ENCODE measurements at places on chromosomes 13 and 19.

DNA sequence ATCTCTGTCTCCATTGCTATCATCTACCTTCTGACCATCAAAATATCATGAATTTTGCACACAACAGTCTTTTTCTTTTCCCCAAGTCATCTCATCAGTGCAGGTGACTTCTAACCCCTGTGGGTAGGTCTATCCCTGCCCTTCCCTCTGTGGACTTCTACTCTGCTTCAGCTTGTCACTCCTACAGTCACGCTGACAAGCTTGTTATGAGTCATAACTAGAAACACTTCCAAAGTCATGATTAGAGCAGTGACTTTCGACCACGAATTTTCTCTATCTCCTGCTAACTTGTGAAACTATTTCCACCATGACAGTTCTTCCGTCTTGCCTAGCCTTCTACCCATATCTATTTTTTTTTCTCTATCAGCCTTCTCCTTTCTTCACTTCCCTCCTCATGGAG is 343.7 kb upstream of the ARGLU1 start:
- no peak for DNase-seq

DNA sequence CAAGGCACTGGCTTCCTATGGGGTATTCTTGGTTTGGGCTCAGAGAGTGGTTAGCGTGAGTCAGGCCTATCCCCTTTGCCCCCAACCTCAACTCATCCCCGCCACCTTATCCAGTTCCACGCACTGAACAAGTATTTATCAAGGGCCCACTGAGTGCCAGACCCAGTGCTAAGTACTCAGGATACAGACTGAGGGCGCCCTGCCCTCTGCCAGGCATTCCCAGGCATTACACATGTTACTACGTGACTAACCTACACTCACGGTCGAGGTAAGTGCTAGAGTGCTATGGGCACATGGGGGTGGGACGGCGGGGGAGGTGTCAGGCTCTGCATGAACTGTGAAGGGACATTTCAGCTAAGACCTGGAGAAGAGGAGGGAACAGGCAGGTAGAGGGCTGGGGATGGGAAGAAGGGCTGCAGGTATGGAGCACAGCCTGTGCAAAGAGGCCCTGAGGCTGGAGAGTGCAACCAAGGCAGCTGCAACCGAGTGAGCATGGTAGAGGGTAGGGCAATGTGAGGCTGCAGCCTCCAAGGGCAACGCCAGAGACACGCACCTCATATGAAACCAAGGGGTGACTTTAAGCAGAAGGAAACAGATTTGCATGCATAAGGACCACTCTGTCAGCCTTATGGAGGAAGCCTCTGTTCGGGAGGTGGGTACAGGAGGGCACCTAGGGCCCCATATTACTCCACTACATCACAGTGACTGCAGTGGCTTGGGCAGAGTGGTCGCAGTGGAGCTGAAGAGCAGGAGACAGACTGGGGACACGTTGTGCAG is 22.5 kb downstream of the DHRS12 start:
- no peak for DNase-seq

- no peak for DNase-seq
Measured at GRCh38 chr19:45713141-45713540, 17.6 kb downstream of the FBXO46 start.

DNA sequence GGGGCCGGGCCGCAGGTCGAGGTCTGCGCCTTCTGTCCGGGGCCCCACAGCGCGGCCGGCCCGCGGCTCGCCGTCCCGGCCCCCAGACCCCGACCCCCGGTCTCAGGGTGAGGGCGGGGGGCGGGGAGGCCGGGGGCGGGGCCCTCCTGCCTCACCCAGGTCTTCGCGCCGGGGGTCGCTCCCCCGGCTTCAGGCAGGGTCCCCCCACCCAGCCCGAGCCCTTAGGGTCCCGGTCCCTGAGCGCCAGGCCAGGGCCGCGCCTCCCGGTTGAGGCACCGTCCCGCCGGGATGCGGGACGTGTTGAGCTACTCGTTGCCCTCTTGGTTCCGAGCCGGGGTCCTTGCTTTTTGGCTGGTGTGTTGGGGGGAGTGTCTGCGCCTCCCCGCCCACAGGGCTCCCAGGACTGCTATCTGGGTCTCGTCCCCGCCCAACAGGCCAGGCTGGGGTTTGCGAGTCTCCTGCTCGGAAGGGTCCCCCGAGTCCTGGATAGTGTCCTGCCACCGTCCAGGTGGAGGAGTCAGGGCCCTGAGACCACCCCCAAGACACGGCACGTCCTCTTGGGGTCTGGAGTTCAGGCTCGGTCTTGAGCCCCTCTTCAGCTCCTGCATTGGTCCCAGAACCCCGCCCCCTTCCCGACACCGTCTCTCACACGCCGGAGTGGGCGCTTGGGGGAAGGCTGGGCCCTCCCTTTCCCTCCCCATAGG is 452 bp downstream of the PIAS4 start:
- DNase-seq = no peak

DNA sequence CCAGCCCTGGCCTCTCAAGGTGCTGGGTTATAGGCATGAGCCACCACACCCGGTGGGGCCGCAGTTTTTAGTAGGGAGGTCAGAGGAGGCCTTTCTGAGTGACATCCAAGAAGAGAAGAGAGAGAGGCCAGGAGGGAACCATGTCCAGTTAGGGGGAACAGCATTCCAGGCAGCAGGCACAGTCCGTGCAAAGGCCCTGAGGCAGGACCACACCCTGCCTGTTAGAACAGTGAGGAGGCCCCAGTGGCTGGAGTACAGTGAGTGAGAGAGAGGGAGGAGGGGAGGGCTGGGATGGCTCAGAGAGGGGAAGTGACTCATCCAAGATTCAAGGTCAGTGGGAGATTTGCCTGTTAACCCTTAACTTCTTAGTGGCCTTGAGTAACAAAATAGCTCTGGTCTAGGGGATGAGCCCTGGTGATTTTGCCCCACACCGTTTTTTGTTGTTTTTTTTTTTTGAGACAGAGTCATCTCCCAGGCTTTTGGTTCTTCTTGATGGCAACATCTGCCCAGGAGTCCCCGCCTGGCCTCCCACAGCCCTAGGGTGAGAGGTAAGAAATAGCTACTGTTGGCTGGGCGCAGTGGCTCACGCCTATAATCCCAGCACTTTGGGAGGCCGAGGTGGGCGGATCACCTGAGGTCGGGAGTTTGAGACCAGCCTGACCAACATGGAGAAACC is 2.7 kb upstream of the PLIN3 start:
- DNase-seq = no peak

DNA sequence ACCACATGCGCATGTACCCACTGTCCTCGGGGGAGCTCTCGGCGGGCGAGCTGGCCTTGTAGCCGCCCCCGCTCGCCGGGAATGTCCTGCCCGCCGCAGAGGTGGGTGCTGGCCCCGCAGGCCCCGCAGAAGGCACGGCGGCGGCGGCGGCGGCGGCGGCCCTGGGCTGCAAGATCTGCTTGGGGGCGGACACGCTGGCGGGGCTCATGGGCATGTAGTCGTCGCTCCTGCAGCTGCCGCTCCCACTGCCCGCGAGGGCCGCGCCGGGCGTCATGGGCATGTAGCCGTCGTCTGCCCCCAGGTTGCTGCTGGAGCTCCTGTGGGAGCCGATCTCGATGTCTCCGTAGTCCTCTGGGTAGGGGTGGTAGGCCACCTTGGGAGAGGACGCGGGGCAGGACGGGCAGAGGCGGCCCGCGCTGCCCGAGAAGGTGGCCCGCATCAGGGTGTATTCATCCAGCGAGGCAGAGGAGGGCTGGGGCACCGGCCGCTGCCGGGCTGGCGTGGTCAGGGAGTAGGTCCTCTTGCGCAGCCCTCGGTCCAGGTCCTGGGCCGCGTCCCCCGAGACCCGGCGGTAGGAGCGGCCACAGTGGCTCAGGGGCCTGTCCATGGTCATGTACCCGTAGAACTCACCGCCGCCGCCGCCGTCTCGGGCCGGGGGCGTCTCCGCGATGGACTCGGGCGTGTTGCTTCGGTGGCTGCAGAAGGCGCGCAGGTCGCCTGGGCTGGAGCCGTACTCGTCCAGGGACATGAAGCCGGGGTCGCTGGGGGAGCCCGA is 2.4 kb downstream of the IRS2 start:
- DNase-seq = no peak

DNA sequence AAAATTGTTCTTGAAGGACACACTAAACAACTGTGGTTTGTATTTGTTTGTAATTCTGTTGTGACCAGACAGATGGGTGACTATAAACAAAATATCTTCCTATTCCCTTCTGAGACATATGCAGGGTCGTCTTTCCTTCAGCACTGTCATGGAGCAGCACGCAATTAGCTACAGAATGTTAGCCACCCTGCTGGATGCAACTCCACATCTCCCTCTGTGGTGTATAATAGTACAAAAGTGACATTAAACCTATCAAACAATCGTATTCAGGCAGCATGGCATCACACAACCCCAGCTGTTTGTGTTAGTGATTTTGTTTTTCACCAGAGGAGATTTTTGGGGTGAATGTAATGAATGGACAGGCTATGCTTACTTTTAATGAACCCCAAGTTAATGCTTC is 146.2 kb downstream of the GPC6 start:
- DNase-seq = no peak

- DNase-seq = no peak
Measured at GRCh38 chr19:18093439-18094161, 4.0 kb upstream of the MAST3 start.

DNA sequence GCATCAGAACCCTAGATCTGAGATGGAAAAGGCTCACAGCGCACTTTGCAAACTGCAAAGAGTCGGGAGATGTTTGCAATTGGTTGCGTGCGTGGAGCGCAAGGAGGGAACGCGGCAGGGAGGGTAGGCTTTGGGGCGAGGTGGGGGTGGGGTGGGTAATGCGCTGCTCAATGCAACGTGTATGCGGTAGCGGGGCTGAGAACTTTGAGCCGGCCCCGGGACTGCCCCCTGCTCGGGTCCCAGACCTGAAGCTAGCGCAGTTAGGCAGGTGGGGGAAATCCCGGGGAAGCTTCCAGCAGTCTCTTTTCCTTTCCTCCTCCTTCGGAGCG is 971 bp downstream of the FOSB start:
- no peak for DNase-seq

DNA sequence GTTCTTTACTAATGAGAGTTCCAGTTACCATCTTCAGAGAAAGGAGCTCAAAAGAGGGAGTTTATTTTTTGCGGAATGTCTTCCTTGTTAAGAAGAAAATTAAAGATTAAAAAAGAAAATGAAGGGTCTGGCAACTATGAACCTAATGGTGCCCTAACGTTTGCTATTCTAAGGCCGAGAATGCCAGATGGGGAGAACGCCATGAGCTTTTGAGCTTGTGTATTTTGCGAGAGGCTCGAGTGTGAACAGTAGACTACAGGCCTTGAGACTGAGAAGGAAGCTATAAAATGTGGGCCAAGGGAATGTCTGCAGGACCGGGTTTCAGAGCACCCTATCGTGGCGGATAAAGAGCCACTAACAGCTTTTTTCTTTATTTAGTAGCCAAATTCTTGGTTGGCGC is 6.7 kb downstream of the FGF14 start:
- DNase-seq = no peak

- no peak for DNase-seq
Measured at GRCh38 chr13:110616103-110617101, 1.1 kb downstream of the NAXD start.

DNA sequence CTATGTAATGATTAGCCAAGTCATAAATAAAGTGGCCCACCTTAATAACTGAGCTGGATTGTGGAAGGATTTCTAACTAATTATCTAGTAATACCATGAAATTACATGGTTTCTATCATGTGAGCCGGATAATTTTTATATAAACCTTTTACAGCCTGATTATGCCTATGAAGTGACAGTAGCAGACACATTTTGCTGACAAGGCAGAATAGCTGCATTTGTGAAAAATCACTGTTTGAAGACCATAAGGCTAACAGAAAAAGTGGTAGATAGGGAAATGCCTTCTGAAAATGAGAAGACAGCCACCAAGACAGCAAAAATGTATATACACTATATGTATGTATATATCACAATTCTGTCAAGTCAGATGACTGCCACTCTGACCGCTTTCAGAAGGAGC is 27.1 kb downstream of the SLITRK5 start:
- no peak for DNase-seq

- DNase-seq = no peak
Measured at GRCh38 chr19:46803555-46803954, 15.2 kb upstream of the SLC1A5 start.

DNA sequence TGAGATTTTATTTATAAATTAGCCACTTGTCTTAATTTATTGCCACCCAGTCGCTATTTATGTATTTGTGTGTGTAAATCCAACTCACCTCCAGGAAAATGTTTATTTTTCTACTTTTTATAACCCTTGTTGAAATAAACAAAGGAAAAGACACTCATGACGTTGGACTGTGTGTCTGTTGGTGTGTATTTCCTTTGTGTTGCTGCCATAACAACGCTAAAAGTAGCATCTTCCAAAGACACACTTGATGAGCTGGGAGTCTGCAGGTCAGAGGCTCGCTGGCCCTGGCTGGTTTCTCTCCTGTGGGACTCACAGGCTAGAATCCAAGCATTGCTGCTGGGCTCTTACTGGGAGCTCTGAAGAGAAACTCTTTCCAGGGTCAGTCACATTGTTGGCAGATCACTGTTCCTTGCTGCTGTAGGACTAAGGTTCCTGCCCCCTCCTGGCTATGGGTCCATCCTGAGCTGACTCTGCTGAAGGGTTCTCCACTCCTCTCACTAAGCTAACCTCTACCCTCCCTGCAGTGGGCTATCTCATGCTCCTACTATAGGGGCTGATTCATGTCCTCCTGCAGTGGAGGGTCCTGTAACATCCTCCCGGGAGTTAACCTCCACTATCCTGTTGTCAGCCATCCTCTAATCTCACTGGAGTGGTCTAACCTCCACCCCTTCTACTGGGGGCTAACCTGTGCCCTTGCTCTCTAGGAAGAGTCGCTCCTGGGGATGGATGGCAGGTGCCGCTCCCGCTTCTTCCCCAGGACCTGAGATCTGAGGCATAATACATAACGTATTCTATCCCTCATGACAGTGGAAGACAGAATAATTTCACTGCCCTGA is 2.1 kb downstream of the IFNL2 start:
- no peak for DNase-seq

- DNase-seq = no peak
Measured at GRCh38 chr19:45524575-45525129, 17.4 kb downstream of the VASP start.
